Pericardium fibroblast (primary cell): ENCODE measurements at places on chromosomes 13 and 19. TPM values are rescaled to one million over a fixed set of nuclear protein-coding genes. Genes with fewer than 3 reads are reported as not detected.

Gene CRLF1
- total RNA-seq = 135 and 318 TPM in 2 replicates

Gene FCAR
- not detected in 2 replicates for total RNA-seq

Gene CLEC4G
- not detected in 2 replicates for total RNA-seq

Gene ANGPTL4
- 8.4 and 34.0 TPM in 2 replicates for total RNA-seq

Gene CEACAM16
- total RNA-seq = not detected in 2 replicates

Gene DKKL1
- total RNA-seq = 0.70 TPM in 1 of 2 replicates, not detected in the other

Gene ZNF134
- total RNA-seq = 18.7 and 20.1 TPM in 2 replicates

Gene TDRD3
- total RNA-seq = 7.6 and 11.4 TPM in 2 replicates

Gene KLF12
- total RNA-seq = 10.9 and 13.9 TPM in 2 replicates

Gene MYO16
- total RNA-seq = 0.09 and 1.1 TPM in 2 replicates

Gene ODAD3
- total RNA-seq = 0.09 and 0.23 TPM in 2 replicates
